Left kidney (tissue), 8 donors: ENCODE measurements at places on chromosomes 5 and 9. TPM values are rescaled to one million over a fixed set of nuclear protein-coding genes. Genes with fewer than 3 reads are reported as not detected.
A peak's percentile ranks its signal among the peaks of the same experiment; 100 is the strongest.

The FOXD4L4 gene
- polyA plus RNA-seq, result not detected

The ADCY2 gene
- polyA plus RNA-seq, result 5.5 TPM

The IRX2 gene
- 23.7 TPM for polyA plus RNA-seq

The TCERG1 gene
- polyA plus RNA-seq, result 184 TPM

The PCDHA5 gene
- 0.18 TPM for polyA plus RNA-seq

The DNAH5 gene
- polyA plus RNA-seq, result 2.0 TPM

The IRX4 gene
- 0.48 TPM for polyA plus RNA-seq

The OR13C4 gene
- polyA plus RNA-seq, result not detected

The ATP6V1G1 gene
- polyA plus RNA-seq, result 211 TPM

The NEUROG1 gene
- not detected for polyA plus RNA-seq

The TAF11L7 gene
- not detected for polyA plus RNA-seq

The JAKMIP2 gene
- polyA plus RNA-seq, result 6.6 TPM

The LIFR gene
- polyA plus RNA-seq, result 87.7 TPM

The CDX1 gene
- polyA plus RNA-seq, result 0.45 TPM

GRCh38 chr9:68496356-68496755 is 44.3 kb downstream of the TMEM252 start:
- DNase-seq, result no peak

DNA sequence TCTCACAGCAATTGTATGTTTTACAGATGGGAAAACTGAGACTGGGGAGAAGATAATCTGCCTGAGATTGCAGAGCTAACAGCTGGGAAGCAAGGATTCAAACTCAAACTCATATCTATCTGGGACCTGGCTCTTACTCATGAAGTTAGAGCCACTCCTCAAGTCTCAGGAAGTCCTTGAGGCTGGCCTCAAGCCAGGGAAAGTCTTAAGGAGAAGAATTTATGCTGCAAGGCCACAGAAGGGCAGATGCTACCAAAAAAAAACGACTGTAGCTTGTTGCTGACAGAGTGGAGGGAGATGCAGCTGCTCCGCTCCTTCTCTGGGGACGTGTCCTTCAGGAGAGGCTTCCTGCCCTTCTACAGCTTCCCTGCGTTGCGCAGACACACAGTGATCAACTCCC is 39.8 kb downstream of the BARHL1 start:
- peak; percentile 20 for DNase-seq

- DNase-seq, result no peak
These were observed 63.9 kb downstream of the C9orf152 start for GRCh38 chr9:110143950-110144545.

DNA sequence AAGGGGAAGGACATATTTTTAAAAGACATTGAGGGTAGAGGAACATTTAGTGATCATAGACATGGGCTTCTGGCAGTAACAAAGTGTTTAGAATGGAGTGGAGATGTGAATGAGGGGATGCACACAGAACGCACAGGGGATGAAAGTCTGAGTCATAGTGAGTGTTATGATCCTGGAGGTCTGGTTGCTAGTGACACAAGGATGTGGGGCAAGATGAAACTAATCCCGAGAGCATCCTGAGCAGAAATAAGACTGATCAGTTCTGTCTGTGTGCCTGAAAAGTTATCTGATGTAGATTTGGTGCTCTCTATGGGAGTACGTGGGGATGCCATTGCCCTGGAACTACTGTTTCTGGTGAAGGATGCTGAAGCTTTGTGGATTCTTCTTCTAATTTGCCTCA is 141.1 kb downstream of the CHSY3 start:
- DNase-seq, result no peak

DNA sequence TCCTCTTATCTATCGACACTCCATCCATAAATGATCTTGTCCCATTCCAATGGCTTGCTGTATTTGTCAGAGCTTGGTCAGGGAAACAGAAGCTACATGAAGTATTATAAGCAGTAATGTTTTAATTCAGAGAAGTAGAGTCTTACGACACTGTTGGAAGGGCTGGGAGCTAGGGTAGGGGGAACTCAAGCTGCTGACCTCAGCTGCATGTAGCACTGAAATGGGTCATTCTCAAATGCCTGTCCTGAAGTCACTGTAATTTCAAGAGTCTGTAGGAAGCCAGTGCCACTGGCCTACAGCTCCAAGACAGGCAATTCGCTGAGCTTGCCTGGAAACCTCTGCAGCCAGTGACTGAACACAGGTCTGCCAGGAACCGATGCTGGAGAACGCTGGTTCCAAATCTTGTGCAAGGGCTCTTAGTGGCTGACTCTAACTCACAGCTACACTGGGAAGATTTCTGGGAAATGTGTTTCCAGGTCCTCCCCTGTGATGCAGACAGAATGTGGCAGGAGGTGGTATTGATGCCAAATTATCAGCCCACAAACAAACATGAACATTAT is 532.4 kb downstream of the CCDC171 start:
- DNase-seq, result no peak

GRCh38 chr5:178309271-178310013 is 76.8 kb upstream of the PHYKPL start:
- no peak for DNase-seq

DNA sequence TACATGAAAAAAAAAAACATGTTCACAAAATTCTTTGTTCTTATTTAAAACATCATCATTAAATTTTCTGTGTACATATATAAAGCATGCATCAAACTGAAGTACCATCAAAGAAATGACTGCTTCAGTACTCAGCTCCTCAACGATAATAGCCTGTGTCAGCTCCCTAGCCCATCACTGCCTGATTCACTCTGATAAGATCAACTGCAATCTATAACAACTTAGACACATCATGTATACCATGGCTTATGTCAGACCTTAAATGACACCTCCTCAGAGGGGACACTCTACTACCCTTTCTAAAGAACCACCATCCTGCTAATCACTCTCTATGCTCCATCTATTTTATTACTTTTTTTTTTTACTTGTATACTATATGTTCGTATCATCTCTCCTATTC is 200.5 kb upstream of the TLE4 start:
- DNase-seq, result no peak

DNA sequence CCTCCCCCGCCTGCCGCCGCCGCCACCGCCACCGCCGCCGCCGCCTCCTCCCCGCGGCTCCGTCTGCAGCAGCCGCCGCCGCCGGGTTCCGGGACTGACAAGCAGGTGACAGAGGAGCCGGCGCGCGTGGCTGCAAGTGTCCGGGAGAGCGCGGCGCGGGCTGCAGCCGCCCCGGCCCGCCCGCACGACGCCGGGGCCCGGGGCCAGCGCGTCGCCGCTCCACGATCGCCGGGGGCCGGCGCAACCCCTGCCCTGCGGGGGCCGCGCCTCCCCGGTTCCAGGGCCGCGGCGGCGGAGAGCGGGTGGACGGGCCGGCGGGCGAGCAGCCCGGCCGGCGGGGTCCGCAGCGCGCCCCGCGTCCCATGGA is 343 bp downstream of the LMX1B start:
- no peak for DNase-seq

DNA sequence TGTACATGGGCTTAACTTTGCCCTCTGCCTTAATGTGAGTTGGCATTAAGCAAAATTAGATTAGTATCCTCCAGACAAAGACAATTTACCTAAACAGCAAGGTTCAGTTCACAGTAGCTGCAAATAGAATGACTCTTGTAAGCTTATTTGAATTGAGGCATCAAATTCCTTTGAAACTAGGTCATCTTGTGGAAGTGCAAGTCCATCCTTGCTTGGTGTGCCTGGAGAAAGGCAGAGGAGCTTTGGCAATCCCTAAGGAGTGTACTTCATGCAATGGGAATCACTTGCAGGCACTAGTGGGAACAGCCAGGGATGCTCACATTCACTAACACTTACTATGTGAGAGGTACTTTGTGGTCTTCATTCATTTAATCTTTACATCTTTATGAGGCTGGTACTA is 118.3 kb downstream of the DRD1 start:
- DNase-seq, result no peak

- DNase-seq, result no peak
These were observed 3.4 kb upstream of the DCTN4 start for GRCh38 chr5:150762211-150762610.

GRCh38 chr5:113578091-113578490 is 64.6 kb downstream of the YTHDC2 start:
- no peak for DNase-seq

DNA sequence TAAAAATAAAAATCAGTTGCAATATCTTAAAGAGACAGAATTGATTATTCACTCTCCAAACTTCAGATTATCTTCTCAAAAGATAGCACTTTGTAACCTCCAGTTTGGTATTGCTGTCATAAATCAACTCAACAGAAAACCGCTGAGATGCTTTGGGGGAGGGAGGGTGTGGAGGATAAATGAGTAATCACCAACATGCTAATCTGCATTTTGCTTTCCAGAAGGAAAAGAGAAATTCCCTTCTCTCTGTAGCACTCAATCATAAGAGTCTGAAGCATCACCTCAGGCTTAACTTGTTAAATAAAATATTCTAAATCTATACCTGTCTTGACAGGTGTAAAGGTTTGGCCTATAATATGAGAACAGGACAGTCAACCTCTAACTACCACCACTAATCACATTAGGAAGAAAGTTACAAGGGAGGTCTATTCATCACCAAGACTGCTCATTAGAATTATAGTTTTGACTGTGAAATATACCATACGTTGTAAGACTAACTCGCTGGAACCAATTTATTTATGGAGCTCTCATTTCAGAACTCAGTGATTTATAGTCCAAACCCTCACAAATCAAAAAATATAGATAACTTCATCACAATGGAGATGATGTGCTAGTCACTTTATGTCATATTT is 89.0 kb downstream of the PIK3R1 start:
- no peak for DNase-seq

GRCh38 chr5:149135536-149136201 is 5.6 kb upstream of the ABLIM3 start:
- no peak for DNase-seq

DNA sequence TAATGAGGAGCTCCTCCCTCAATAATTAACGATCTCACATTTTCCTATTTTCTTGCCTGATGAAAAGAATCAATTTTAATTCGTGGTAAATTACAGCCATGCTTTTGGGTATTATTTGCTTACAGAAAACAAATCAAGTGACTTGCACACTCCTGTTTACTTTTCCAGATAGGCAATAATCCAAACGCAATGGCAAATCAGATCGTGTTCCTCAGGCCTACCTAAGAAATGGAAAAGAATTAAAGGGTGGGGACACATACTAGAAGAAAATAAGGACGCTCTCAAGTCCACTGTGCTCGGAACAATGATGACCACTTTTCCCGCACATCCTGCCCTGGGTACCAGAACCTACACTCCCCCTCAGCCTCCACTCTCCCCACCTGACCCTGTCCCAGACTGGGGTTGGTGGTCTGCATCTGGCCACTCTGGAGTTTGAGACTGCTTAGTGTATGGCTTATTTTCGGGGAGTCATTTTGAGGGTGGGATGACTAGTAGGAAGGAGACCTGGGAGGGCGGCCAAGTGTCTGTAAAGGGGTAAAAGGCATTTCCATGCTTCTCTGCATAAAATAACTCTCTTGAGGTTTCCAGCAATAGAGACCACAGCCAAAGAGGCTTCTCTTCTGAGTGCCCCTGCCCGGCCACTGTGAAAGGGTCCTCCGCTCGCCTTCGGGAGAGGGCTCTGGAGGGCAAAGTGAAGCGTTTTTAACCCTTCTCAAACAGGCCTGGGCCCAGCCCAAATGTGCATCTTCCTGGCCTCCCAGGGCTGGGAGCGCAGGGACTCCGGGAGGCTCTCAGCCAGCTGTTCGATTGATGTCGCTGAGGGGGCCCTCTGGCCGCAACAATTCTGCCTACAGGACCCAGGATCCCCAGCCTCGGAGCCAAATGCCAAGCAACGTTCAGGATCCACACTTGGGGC is 4.5 kb upstream of the OTP start:
- DNase-seq, result no peak

- no peak for DNase-seq
These were observed 190.7 kb upstream of the TAS2R1 start for GRCh38 chr5:9820691-9821449.

DNA sequence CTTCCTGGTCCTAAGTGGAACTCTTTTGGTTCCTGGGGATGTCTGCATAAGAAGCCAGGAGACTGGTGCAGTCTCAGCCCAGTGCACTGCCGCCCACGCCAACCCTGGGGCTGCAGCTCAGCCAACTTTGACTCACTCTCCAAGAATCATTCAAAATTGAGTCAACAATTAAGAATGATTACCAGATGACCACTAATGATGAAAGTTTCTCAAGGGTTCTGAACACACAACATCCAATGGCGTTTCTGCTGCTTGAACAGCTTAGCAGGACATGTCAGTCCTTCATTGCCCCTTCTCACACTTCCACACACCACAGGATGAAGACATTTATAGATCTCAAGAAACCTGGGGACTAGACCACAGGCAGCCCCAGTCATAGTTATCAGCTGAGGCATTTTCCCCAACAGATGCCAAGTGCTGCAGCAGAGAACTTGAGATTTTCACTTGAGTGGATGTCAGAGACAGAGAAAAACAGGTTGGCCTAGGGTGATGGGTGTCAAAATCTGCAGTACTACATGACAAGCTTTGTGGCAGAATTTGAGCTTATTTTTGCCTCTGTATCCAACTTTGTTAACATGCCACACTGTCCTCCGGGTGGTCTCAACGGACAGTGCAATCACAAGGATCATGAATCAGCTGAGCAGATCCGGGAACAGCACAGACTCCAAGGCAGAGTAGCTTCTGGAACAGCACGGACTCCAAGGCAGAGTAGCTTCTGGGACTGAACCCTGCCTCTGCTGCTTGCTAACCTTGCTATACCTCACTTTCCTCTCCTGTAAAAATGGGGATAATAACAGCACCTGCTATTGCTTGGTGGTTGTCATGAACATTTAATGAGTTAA is 356.1 kb downstream of the SPOCK1 start:
- DNase-seq, result no peak

DNA sequence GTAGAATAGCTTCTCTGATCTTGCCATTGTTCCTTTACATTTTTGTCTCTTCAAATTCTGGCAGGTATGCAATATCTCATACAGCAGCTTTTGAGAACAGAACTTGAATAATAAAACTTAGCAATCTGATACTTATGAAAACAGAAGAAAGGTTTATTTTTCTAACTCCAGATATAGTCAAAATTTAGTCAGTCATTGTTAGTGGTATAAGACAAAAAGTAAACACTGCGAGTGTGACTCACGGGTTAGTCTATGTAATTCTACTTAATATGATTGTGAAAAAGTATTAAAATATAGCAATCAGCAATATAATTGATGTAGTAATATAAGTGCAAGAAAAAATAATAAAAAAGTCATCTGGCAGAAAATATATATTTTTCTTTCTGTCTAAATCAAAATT is 910.4 kb downstream of the DNAH5 start:
- DNase-seq, result no peak

GRCh38 chr9:94983552-94983951 is 257.1 kb downstream of the AOPEP start:
- DNase-seq, result no peak

GRCh38 chr9:108093773-108094675 is 604.5 kb upstream of the KLF4 start:
- DNase-seq, result no peak

GRCh38 chr5:97575322-97575721 is 392.3 kb upstream of the RIOK2 start:
- DNase-seq, result no peak

- DNase-seq, result peak; percentile 40
These were observed 56.3 kb upstream of the KCNN2 start for GRCh38 chr5:114305402-114306207.

DNA sequence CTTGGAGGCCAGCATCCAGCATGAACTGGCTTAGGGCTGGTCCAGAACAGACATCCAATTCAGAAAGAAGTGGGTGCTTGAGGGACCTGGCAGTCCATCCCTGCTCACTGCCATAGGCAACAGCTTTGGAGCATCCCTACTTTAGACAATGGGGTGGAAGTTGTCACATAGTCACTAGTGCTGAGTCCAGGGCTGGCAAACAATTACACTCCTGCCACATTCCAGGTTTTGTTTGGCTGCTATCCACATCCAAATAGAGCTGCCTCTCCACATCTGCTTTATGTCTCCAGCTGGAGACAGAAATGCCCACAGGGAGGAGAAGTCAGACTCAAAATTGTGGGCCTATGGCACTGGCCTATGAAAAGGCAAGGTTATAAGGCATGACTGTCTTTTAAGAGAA is 7.0 kb downstream of the FSTL4 start:
- DNase-seq, result no peak
